ENCODE measurements at places on chromosomes 4 and X.

DNA sequence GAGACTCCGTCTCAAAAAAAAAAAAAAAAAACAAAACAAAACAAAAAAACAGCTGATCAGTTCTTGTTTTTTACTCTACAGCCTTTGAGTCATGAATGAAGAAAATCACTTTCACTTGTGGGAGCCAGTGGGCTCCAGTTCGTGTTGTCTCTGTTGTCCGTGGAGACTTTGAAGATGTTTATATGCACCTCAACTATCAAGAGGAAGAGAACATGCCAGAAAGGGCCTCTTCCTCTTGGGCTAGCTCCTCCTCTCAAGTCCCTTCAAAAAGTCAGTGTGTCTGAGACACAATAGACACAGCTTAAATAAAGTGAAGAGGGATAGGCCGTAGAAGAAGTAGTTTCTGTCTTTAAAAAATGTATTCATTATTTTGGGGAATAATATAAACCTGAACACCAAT is 182.7 kb downstream of the KDR start:
- peak; percentile 62 for ATAC-seq

GRCh38 chr4:153570228-153570973 is 104.2 kb downstream of the TMEM131L start:
- ATAC-seq: peak; percentile 73

GRCh38 chrX:71533851-71534561 is 1.1 kb downstream of the OGT start:
- ATAC-seq: no peak

GRCh38 chrX:105120463-105120862 is 100.0 kb downstream of the TEX13A start:
- no peak for ATAC-seq

DNA sequence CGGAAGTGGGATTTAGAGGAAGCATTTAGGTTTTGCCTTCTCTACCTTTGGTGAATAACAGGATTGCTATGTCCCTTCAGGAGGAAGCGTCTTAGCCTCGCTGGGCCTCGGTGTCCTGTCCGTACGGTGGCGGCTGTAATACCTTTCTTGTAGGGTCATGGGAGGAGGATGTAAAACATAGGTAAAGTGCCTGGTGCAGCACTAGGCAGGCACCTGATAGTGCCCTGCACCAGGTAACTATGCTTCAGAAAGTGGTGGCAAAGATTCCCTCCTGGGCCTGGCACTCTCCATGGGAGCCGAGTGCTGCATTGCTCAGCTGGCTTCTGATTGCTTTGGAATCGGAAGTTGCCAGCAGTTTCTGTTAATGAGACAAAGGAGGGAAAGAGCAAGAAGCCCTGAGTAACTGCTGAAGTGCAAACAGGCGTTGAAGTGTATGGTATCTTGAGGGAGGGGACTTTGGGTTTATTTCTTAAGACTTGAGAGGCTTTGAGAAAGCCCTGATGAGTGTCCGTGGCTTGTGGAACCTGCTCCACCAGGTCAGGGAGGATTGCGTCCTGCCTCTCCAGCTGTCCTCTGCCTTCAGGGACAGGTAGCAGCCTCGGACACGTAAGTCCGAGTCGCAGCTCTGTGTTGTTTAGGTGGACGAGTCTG is 45.8 kb downstream of the TBC1D14 start:
- ATAC-seq: no peak

- no peak for ATAC-seq
These were observed 10.3 kb upstream of the MXD4 start for GRCh38 chr4:2272026-2272827.

DNA sequence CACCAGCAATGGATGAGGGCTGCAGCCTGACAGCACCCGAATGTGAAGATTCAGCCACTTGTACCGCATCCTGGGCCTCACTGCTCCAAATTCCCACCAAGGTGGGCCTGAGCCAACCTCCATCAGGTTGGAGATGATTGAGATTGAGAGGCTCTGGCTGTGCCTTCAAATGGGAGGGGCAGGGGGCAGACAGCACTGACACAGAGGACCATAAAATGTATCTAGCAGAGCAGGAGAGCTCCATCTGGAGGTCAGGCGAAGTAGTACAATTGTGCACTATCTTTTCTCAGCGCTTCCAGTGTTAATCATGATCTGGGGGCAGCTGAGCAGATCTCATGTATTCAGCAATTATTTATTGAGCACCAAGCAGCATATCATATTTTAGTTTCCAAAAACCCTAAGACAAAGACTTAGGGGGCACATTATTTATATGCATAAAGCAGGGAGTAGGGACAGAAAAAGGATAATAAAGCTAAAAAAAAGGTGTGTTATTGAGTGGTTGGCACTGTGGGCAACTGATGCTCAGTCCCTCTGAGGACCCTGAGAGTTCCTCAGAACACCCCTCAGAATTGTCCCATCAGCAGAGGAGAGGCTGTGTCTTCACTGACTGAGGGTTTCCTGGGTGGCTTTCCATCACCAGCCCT is 31.6 kb upstream of the C1QTNF7 start:
- peak; percentile 61 for ATAC-seq

GRCh38 chr4:64911846-64912245 is 502.6 kb upstream of the TECRL start:
- ATAC-seq: no peak

DNA sequence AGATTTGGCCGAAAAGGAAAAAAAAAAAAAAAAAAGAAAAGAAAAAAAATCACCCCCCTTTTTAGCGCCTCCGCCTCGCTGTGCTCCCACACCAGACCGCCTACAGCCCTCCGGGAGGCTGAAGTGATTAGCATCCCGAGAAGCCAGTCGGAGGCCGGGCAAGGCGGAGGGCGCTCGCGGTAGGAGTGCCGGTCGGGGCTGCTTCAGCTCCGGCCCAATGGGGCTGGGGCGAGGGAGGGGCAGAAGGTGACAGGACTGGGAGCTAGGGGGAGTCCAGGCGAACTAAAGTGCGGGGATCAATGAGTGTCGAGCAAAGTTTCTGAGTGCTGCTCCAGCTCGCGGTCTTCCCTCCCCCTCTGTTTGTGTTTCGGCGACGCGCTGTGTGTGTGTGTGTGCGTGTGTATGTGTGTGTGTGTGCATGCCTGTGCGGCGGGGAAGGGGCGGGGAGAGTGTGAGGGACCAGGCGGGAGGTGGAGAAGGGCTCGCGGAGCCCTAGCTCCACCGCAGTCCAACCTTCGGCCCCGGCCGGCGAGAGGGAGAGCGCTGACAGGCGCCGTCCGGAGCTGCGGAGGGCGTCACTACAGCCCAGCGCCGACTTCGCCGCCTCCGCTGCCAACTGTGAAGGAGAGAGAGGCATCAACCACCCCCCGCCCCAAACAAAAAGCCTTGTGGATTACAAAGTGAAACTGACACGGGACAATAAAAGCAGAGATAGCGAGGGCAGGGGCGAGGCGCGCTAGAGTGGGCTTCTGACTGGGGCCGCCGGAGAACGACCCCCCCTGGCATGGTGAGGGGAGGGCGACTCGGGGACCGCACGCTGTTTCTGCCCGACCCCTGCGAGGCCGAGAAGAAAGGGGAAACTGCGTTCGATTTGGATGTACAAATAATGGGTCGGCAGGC is at the start of gene FAT4:
Gene FAT4, plus strand, starts transcription at position 280 of the 900 bp plus-strand sequence. CDS start 1,457 bp downstream, outside the sequence.
- peak; percentile 58 for ATAC-seq

DNA sequence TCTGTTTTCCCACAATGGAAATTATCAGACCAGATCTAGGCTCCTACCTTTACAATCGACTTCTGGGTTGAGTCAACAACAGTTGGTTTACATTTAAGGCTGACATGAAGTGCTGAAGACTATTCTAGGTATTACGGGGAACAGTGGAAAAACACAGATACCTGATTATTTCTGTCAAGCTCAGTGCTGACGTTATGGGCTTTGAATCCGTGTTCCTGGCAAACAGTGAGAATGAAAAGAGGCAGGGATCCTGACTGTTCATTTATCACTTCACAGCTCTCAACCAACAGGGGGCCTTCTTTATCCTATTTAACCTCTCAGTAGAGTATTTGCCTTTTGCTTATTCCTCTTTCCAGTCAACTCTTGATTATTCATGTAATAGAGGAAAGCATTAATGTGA is 43.1 kb downstream of the TMEM164 start:
- ATAC-seq: no peak

- no peak for ATAC-seq
These were observed 28.4 kb upstream of the COX7B2 start for GRCh38 chr4:46937493-46937892.

DNA sequence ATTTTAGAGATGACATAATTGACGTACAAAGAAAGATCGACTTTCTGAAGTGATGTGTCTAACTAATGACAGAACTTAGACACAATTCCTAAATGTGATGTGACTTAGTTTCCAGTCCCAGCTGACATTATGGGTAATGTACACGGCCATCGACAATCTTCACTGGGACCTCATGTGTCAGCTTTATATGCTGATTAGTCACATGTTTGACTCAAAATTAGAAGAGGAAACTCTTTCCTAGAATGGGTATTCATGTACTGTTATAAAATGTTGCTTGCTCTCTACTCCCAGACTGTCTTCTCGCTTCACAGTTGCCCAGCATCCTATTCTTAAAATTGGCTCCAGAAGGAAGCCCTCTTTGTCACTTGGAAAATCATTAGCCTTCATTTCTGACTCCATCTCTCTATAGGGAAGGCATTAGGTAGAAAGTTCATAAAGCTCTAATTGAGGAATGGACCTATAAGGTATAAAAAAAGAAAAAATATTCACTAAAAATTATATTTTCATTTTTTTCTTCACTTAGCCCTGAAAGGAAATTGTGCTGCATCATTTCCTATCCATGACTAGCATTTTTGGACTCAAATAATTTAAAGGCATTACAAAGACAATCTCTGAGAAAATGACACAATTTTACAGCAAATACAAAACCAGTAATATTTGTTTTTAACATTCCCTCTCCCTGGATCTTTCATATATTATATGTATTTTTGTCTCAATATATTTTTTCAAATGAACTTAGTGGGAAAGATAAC is 554.6 kb downstream of the INPP4B start:
- no peak for ATAC-seq

DNA sequence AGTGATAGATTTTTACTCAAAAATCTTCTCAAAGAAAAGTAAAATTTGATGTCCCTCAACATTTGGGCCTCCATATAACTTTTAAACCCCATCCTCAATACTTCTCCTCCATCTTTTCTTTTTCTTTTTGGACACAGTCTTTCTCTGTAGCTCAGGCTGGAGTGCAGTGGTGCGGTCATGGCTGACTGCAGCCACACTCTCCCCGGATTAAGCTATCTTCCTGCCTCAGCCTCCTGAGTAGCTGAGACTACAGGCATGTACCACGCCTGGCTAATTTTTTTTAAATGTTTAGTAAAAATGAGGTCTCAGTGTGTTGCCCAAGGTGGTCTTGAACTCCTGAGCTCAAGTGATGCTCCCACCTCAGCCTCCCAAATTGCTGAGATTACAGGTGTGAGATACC is 33.1 kb downstream of the KDM6A start:
- peak; percentile 51 for ATAC-seq

DNA sequence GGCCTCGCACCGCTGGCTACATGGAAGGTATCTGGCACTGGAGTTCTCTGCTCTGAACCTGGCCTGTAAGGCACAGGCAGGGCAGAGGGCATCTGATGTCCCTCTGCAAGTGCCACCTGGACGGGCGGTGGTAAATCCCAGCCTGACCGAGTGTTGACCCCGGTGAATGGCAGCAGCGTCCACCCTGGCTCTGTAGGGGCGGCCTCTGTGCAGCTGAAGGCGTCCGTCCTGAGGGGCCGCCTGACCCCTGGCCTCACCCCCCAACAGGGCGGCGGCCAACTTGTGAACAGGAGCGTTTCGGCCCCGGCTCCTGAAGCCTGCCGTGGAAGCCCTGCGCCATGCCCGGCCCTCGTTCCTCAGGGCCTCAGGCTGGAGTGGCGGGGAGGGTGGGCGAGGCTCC is 51.4 kb downstream of the CPZ start:
- no peak for ATAC-seq

DNA sequence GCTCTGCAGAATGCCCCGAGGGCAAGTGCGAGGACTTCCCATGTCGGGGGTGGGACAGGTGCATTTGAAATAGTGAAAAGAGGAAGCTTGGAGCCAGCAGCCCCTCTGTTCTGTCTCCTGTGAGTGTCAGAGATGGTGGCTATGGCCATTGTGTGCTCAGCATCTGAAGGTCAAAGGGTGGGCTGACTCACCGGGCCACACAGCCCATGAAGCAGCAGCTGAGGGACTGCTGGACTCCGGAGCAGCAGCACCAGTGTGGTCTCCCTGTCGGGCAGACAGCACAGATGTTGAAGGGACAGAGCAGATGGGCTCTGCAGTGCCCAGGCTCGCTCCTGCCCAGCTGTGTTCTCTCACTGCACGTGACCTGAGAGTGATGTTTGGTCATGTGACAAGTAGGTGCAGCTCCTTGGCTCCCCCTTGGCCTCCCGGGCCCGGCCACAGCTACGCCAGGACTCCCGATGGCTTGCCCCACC is 53.5 kb downstream of the TBC1D14 start:
- peak; percentile 63 for ATAC-seq

DNA sequence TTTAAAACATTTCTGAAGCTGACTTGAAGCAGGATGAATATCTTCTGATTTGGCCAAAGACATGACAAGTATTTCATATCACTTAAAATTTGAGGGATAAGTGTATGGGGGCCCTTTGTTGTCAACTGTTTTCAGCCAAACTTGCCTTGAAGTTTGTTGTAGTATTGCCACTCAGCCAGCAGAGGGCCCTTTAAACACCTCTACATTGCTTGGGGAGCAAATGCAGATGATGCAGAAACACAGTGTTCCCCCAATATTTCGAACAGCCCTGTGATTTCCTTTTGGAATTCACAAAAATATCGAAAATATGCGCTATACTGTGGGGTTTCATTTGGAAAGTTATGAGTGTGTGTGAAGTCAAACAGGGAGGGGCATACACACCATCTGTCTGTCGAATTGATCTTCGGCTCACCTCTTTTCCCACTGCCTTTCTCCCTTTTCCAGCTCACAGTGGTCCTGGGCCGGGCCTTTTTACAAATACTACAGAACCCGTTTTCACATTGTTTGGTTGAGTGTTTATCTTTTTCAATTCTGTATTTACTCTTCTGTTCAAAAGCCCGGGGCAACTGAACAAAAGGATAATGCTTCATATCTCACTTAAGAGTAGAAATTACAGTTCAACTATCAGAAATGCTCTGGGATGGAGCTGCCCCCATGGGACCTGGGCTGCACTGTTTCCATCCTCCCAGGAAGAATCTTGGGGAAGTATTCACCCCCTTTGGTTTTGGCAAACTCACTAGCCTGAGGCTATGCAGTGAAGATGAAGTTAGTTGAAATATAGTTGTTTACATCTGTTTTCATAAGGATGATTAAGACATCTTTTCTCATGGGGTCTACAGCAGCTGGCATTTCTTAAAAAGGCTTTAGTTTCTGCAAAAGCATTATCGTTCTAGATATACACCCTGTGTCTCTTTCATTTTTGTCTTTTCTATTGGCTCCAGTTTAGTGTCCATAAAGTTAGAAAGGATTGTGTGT is 137.6 kb downstream of the EGF start:
- ATAC-seq: no peak

DNA sequence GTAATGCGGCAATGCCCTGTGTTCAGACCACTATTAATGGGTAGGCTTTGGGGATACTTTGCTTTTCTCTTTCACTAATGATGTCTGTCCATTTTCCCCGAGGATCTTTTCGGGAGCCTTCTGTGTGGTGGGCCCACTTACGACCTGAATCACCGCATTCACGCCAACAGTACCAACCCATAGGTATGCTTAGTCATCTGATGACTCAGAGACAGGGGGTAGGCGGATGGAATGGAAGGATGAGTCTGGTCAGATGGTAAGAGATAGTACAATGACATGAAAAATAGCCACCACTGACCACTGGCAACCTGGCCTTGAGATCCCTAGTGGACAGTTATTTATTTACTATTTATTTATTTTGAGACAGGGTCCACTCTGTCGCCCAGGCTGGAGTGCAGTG is 76.0 kb upstream of the DHRSX start:
- ATAC-seq: no peak

All from stimulated activated memory B cell treated with anti-CD40 and anti-IgM and Interleukin-4, amounts not matched to agents 10 μg/mL and 1 μg/mL and 100 μg/mL, for 72 hours (primary cell).